PC-9 (cell line): ENCODE measurements at places on chromosomes 3 and 15. TPM values are rescaled to one million over a fixed set of nuclear protein-coding genes. Genes with fewer than 3 reads are reported as not detected.

CLDN1 gene
- total RNA-seq, result 25.9 and 27.1 TPM in 2 replicates

PLA2G4D gene
- 0.90 and 1.4 TPM in 2 replicates for total RNA-seq

ACKR2 gene
- 1.0 and 2.9 TPM in 2 replicates for total RNA-seq

ITGA11 gene
- 0.18 and 0.70 TPM in 2 replicates for total RNA-seq

SYNM gene
- total RNA-seq, result 2.2 and 2.4 TPM in 2 replicates

- no peak for DNase-seq
Observed at GRCh38 chr3:84980011-84980410, 21.2 kb downstream of the CADM2 start.

GRCh38 chr3:14371573-14372474, 30.6 kb upstream of the SLC6A6 start:
- peak; percentile 93 for DNase-seq

GRCh38 chr3:74539876-74540275, 74.6 kb downstream of the CNTN3 start:
- DNase-seq, result no peak

- DNase-seq, result no peak
Observed at GRCh38 chr15:74780523-74781430, 1.1 kb upstream of the CSK start.

DNA sequence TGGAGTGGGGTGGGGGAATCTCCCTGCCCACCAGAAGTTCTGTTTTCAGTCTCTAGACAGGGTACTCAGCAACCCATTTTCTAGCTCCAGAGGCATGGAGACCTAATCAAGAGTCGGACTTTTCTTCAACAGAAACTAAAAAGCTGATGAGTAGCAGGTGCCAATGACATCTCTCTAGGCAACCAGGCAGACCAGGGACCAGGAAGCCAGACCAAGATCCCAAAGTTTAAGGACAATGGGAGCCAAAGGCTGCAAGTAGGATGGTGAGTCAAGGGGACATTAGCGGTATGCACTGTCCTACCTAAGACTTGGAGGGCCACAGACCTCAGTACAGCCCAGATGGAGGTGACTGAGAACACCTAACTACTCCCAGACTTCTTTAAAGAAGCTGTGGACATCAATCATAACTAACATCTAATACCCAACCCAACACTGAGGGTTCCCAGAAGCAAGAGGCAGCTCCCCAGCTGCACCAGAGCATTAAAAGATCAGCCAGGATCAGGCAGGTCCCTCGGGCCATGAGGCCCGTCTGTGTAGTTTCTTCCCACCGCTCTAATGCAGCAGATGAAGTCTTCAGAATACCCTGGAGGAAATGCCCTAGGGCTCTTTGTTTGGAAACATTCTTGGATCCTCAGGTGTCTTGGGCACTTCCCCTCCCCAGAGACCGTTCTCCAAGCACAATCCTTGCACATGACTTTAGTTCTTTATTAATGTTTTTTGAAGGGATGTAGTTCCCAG, 979 bp downstream of the CCDC71 start:
- DNase-seq, result no peak

- no peak for DNase-seq
Observed at GRCh38 chr3:122668930-122669730, 11.5 kb upstream of the PARP14 start.

DNA sequence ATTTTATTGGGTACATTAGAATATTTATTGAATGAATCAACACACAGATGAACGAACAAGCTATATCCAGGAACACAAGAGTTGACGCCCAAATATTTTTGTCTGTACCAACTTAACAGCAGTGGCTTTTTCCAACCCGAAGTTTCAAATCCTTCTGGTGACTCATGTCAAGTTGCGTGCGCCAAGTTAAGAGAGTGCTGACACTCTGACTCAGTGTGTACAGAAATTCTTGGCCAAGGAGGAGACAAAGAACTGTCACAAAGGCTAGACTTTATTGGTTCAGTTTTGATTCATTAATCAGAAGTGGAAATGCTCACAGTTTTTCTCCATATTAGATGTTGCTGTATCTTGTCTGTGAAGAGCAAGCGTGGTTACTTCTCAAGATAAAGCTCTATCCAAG, 59.6 kb upstream of the TSC22D2 start:
- DNase-seq, result peak; percentile 64

GRCh38 chr3:55177749-55178148, 249.9 kb upstream of the LRTM1 start:
- DNase-seq, result no peak

GRCh38 chr3:149575961-149576564, 81.8 kb downstream of the WWTR1 start:
- DNase-seq, result peak; percentile 73

GRCh38 chr15:86906376-86906775, 826.7 kb downstream of the AGBL1 start:
- no peak for DNase-seq

GRCh38 chr3:78871048-78871447, 896.8 kb downstream of the ROBO1 start:
- no peak for DNase-seq

- no peak for DNase-seq
Observed at GRCh38 chr3:150703299-150703755, 393 bp downstream of the ERICH6 start.

- no peak for DNase-seq
Observed at GRCh38 chr3:29642393-29643033, 361.6 kb downstream of the RBMS3 start.

DNA sequence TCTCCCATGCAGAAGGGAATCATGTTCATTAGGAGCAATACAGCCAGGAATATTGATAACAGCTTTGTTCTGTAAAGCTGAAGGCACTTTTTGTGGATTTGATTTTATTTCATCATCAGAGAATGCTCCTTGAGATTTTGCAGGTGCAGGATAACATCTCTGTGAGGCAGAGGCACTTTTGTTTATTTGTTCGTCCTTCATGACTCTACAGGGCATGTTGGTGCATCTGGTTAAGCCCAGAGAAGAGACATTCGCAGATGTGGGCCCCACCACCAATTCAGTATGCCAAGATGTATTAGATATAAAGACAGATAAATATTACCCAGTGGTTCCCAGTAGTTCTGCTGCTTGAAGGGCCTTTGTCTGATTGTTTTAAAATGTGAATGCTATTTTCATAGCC, 368.1 kb upstream of the SEMA6D start:
- no peak for DNase-seq

- DNase-seq, result no peak
Observed at GRCh38 chr3:48569808-48570450, 6.3 kb upstream of the UCN2 start.

- no peak for DNase-seq
Observed at GRCh38 chr3:65712140-65712539, 326.6 kb downstream of the MAGI1 start.

DNA sequence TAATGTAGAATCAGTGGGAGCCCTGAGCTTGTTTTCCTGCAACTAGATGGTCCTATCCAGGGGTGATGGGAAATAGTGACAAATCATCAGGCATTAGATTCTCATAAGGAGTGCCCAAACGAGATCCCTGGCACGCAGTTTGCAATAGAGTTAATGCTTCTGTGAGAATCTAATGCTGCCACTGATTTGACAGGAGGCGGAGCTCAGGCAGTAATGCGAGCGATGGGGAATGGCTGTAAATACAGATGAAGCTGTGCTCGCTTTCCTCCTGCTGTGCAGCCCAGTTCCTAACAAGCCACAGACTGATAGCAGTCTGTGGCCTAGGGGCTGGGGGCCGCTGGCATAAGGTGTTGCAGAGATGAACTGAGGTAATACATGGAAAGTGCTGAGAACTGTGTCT, 28.3 kb upstream of the TMEM42 start:
- DNase-seq, result no peak

GRCh38 chr3:13506680-13507079, 26.6 kb downstream of the HDAC11 start:
- no peak for DNase-seq

DNA sequence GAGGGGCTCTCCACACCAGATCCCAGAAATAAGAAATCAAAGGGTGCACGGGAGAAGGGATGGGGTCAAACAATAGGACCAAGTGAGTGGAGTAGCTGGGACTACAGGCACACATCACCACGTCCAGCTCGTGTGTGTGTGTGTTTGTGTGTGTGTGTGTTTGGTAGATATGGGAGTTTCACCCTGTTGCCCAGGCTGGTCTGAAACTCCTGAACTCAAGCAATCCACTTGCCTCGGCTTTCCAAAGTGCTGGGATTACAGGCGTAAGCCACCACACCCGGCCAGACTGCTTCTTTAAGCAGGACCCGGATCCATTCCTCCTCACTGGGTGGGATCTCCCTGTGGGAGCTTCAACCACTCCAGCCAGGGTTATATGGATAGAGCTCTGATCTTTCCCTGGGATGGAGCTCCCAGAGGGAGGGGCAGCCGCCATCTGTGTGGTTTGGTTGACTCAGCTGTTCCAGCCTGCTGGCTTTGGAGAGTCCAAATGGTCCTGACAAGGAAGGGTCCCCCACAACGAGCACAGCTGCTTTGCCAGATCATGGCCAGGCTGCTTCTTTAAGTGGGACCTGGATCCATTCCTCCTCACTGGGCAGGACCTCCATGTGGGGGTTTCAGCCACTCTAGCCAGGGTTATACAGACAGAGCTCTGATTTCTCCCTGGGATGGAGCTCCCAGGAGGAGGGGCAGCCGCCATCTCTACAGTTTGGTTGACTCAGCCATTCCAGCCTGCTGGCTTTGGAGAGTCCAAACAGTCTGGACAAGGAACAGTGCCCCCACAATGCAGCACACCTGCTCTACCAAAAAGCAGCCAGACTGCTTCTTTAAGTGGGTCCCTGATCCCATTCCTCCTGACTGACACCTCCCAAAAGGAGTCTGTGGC, 9.1 kb upstream of the AVEN start:
- DNase-seq, result no peak

DNA sequence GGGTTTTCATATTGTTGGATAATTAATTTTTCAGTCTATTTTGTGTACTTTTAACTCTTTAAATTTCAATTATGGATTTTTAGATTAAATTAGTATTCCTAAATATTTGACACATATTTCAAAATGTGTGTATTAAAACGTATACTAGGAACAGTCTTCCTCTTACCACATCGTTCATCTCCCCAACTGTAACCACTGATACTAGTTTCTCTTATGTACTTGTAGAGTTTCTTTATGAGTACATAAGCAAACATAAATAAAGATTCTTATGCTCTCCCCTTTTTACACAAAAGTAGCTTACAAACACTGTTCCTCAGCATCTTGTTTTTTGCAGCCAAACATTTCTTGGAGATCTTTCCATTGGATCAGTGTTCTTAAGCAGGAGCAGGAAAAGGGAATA, 45.9 kb downstream of the CMSS1 start:
- no peak for DNase-seq

DNA sequence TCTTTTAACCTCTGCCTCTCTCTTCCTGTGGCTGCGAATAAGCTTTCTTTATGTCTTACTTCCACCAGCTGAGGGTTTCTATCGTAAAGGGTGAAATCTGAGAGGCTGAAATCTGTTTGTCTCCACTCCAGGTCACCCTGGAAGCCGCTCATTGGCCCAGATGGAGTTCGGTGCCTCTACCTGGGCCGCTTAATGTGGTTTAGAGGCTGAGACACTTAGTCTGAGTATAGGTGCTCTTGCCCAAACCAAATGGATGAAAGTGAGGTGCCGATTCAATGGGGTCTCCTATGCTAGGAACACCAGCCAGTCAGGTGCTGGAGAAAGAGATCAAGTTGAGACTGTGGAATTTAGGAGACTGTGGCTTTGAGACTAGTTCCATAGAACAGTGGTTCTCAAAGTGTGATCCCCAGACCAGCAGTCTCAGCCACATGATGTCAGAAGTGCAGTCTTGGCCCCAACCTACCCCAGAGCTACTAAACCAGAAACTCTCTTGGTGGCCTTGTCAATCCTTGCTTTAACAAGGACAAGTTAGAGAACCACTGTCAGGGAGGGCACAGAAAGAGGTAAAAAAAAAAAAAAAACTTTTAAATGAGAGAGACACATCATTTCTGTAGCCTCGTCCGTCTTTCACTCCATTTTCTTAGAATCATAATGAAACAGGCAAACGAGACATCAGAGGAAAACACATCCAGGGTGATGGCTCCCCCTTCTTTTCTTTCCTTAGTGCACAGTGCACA, 54.9 kb upstream of the CCR2 start:
- DNase-seq, result no peak

DNA sequence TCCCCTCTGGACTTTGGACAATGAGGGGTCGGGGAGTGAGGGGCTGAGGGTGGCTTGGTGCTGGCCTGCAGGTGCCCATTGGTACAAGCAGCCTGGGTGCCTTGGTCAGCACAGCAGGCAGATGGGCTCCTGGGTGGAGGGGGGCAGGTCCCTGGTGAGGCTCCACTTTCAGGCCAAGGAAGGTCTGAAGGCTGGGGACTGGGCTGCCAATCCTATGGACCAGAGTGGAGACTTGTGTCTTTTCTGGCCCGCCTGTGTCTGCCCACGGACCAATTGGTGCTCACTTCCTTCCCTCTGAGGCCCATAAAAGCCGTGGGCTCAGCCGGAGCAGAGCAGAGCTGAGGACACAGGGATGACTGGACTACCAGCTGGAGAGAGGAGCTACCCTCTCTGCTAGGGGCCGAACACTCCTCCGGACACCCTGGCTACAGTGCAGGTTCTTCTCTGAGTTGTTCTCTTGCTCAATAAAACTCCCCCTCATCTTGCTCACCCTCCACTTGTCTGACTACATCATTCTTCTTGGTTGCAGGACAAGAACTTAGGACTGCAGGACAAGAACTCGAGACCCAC, 31.9 kb upstream of the IREB2 start:
- no peak for DNase-seq

DNA sequence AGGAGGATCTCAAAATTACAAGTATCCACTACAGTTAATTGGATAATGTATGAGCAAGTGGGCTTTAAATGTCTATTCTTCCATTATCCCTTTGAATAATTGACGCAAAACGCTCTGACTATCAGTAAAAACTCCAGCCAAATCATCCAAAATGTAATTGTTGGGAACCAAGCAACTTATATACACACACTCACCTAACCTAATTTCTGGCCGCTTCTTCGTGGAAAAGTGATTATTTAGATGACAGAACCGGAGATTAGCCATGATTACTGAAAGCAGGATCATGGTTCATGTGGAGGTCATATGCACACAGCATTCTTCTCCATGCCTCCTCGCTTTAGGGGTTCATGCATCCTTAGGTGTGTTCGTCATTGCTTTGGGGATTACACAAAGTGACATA, 992.4 kb downstream of the NAALADL2 start:
- no peak for DNase-seq

- DNase-seq, result no peak
Observed at GRCh38 chr3:141878326-141878725, 1.9 kb downstream of the ATP1B3 start.

- DNase-seq, result no peak
Observed at GRCh38 chr3:146496726-146497125, 27.4 kb upstream of the PLSCR2 start.
